ENCODE measurements at places on chromosomes 11 and 22.

DNA sequence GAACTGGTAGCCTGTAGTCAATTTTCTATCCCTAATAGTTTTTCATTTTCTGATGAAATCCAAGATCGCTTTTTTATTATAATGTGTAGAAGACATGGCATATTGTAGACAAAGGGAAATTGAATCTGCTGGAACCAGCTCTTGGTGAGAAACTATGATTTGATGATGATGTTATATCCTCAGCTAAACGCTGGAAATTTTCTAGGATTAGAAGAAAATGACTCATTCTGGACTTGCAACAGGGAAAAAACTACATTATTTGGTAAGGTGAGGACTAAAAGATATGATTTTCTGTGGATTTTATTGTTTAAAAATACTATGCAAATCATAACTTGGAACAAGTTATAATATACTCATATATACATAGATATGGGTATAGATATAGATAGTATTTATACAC is 14.1 kb upstream of the PGM2L1 start:
- peak; percentile 19 for DNase-seq

GRCh38 chr11:44065161-44065661 is 859 bp upstream of the ACCS start:
- DNase-seq = no peak

DNA sequence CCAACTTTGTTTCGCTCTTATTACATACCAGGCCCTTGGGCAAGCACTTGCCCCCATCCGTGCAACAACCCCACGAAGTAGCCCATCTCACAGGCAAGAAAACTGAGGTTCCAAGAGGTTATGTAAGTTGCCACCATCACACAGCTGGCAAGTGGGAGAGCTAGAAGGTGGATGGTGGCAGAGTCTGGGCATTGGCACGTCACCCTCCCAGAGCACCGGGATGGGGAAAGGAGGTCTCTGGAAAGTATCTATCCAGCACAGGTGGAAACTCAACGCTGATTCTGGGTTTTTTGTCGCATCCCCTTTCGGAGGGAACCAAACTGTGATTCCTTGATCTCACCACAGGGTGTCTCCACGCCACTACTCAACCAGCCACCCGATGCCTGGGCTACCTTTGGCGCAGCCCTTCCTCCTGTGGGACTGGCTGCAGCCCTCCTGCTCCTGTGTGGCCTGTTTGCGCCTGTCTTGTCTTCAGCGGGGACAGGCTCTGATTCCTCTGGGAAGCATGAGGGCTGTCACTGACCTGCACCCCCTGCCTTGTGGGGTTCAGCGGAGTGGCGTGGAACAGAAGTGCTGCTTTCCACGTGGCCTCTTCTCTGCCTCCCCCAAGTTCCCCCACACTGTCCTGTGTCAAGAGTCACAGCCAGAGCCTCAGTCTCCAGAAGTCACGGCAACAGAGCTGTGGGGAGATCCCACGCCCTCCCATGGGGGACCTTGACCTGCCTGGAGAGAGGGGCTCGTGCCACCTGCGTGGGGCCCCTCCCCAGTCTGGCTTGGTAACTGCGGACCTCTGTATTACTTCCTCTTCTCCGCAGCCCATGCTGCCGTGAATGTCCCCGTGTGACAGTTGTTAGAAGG is 34.4 kb upstream of the TRIM29 start:
- DNase-seq = peak; percentile 88

DNA sequence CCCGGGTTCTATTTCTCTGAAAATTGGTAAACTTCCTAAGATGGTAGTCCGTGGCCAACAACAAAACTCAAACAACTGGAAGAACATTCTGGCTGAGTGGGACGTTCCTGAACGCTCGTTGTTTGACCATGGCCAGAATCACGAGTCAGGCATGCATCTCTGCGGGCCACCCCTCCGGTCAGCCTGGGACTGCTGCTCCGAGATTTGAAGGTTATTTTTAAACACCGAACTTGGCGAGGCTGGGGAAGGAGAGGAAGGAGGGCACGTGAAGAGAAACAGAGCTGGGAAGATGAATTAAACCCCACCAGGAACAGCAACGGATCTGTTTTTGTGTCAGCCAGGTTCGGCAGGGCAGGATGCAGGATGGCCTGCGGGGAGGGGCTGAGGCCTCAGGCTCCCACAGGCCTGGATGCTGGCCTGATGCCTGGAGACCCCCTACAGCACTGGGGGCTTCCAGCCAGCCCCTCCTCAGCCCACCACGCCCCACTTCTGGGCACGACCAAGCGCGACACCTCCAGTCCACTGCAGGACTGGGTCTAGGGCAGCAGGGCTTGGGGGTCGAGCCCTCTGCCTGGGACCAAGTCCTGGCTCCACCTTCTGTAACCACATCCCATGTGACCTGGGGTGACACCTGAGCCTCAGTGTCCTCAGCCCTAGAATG is 5.1 kb downstream of the SHISAL1 start:
- DNase-seq = no peak

- DNase-seq = no peak
Measured at GRCh38 chr11:34432822-34433221, 5.9 kb upstream of the CAT start.

- DNase-seq = no peak
Measured at GRCh38 chr11:30089921-30090320, 73.1 kb upstream of the KCNA4 start.

DNA sequence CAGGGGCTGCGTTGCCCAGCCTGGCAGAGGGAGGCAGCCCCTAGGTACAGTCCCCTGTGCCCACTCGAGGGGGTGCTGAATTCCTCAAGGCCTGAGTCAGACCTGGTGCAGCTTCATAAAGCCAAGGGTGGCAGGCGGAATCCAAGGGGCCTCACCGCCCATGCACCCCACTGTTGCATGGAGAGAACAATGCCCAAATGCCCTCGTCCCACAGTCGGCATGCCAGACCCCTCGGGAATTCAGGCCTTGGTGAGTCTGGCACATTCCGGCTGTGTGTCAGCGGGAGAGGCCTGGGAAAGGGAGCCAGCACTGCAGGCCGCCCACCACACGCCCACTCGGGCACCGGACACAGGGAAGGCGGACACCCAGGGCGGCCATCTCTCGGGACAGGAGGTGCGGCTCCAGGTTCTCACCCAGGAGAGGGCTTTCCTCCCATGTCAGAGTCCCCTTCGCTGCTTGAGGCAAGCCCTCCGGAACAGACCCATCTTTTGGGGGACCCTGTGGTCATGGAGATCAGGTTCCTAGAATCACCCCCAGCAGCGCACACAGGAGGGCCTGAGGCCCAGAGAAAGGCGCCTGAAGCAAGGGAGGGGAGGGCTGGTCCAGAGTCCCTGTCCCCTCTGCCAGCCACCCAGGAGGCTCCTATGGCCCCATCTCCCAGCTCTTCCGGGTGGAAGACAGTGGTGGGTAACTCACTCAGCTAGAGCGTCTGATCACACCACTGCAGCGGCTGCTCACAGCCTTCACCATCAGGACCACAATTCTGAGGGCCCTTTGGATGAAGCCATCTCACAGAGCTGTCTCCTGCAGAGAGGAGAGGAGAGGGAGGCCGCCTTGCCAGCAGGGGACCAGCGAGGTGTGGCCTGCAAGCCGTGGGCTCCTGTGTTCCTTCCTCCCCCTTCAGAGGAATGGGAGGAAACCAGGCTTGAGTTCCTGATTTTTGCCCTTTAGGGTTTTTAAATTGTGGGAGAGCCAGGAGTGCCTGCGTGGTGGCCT is 31.6 kb upstream of the KCNQ1OT1 start:
- no peak for DNase-seq

DNA sequence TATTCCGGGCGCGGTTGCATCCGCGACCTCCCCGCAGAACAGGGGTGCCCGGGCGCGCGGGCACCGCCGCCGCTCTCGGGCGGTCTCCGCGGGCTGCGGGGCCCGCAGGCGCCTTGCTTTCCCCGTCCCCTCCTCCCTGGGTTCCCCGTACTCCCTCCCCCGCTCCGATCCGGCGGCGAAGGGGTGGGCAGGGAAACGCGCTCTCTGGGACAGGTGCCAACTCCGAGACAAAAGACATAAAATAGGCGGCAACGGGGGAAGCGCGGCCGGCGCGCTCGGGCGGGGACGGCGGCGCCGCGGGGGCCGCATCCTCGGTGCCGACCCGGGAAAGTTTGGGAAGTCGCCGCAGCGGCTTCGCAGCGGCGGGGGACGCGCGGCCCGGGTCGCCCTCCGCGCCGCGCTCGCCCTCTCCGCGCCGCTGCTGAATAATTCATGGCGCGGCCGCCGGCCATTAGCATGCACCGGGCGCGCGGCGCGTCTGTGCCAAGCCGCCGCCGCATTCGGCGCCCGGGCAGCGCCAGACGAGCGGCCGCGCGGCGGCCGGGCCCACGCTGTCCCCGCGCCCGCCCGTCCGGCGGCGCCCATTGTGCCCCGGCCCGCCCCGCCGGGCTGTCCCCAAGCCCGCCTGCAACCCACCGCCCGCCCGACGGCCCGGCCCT is 78.7 kb upstream of the PPARA start:
- peak; percentile 96 for DNase-seq

GRCh38 chr11:34812905-34813576 is 103.1 kb downstream of the APIP start:
- DNase-seq = no peak

DNA sequence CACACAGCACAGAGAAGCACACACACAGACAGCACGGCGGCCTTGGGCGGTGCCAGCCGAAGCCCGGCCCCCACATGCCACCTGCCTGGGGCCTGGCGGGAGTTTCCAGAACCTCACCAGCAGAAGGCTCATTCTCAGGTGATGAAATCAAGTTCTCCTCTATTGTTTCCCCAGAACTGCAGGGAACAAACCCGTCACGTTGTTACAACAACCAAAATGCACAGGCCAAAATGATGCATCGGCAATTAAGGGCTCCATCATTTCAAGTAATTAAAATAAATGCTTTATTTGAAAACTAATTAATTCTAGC is 30.8 kb downstream of the GNB1L start:
- no peak for DNase-seq

DNA sequence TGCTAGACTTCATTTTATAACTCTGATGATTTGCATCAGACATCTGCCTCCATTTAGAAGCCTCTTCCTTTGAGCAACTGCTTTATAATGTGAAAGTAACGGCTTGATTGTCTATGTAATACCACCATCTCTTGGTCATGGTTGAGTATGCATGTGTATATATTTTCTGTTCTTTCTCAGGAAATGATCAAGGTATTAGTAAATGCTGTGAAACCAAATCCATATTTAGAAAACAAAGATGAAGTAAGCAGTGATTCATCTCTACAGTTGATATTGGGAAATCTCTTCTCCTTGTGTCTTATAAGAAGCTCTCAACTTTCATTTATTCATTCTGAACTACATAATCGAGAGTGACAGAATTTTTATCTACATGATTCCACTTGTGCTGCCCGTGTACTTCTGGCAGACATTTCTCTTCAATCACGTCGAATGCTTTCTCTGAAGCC is 104.6 kb upstream of the ANO3 start:
- peak; percentile 92 for DNase-seq

GRCh38 chr11:614623-615503 is 887 bp downstream of the IRF7 start:
- DNase-seq = no peak

- DNase-seq = no peak
Measured at GRCh38 chr11:1234771-1235305, 12.0 kb downstream of the MUC5B start.

DNA sequence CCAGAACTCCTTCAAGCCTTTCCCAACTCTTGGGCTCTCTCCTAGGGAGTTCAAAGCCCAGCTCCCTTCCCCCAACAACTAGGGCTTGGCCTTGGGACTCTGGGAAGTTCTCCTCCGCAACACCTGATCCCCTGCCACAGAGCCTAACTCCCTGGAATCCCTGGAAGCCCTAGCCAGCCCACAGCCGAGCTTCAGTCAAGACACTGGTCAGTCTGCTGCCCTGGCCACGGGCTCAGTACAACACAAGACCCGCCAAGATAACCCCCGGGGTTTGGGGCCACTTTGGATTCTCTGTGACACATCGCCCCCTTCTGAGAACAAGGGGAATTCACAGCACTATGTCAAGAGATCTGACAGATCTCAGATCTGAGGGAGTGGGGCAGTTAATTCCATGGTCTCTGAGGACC is 58.3 kb downstream of the SLC22A12 start:
- peak; percentile 12 for DNase-seq

DNA sequence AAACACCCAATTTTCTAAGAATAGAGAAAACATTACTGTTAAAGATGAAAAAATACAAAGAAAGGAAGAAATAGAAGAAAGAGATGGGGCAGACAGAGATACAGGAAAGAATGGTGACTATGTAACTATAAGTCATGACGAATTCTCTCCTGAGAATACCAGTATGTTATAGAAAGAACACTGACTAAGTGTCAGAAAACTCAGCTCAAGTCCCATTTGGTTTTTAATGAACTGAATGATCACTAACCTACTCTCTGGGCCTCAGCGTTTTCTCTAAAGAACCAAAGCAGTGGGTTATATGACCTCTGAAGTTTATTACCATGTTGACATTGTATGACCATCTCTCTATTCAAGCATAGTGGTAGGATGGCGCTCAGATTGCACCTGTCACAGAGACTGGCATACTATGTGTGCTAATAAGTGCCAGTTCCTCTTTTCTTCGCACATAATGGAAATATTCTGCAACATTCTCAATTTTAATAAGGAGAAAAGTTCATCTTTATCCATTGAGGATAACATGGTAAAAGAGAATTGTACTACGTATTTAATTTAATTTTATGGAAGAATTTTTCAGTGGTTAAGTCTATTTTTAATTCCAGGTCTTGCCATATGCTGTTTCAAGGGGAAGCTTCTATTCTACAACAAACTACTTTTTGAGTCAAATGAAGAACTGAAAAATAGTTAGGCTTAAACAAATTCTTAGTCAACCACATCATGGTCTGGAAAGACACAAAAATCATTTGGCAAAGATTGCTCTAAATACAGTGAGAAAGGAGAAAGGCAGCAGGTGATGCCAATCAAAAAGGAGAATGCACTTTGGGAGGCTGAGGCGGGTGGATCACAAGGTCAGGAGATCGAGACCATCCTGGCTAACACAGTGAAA is 25.0 kb upstream of the EED start:
- DNase-seq = no peak

- DNase-seq = peak; percentile 59
Measured at GRCh38 chr11:636511-637332, at the start of gene DRD4. DRD4 (plus strand) TSS chr11:637269; CDS start chr11:637305, 36 bp downstream.

DNA sequence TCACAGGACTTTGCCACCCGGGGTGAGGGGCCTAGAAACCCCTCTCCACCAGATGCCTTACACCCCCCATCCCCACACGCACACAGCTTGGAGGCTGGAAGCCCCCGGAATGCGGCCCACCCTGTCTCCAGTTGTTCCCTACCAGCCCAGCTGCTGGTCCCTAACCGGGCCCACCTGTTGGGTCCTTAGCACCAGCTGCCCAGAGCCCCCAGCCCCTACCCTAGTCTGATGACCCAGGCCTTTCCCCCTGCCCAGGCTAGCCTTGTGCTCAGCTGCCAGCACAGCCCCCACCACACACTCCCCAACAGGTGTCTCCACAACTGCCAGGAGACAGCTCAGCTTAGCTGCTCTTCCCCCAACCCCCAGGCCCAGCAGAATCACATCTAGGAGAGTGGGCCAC is 67.1 kb downstream of the CDKN1C start:
- DNase-seq = no peak

Data from adipocyte (in vitro differentiated cells).